ENCODE measurements at places on chromosomes 4 and X.

- no peak for DNase-seq
Observed at GRCh38 chrX:37348231-37348970, 763 bp upstream of the PRRG1 start.

- DNase-seq = peak; percentile 25
Observed at GRCh38 chrX:49840679-49841078, 11.6 kb downstream of the PAGE4 start.

GRCh38 chr4:113941836-113942235, 37.6 kb downstream of the ARSJ start:
- no peak for DNase-seq

- no peak for DNase-seq
Observed at GRCh38 chr4:30723201-30723955, 3.2 kb downstream of the PCDH7 start.

- peak; percentile 41 for DNase-seq
Observed at GRCh38 chrX:73214426-73215094, at the start of gene NAP1L2. TSS of gene NAP1L2 (minus strand) at chrX:73214851. CDS start at chrX:73214492, 359 bp downstream.

DNA sequence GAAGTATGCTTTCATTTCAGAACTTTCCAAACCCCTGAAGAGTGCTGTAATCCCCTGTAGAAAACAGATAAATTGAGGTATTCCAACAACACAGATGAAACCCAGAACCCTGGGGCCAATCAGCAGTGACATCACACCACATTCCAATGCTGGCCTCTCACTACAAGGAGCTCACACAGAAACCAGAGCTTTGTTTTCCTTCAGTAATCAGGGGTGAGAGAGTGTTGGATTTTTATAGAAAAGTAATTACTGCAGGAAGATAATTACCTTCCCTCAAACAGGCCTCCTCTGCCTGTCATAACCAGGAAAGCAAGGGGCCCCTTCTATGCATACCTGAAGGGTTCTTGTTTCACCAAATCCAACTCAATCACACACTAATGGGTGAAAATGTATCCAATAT, 246.2 kb downstream of the SCFD2 start:
- DNase-seq = no peak

All from activated T-cell treated with anti-CD3 and anti-CD28 coated beads, Interleukin-2, amount 50 U/mL, for 1 hour (primary cell).